Natural killer cell treated with Interleukin-12 subunit alpha and Interleukin-12 subunit beta and Interleukin-15 and Interleukin-18, amount 100 ng/mL, for 72 hours (primary cell): ENCODE measurements at places on chromosomes 3 and 15.

GRCh38 chr15:77533578-77534430 is 98.9 kb downstream of the LINGO1 start:
- no peak for DNase-seq

- DNase-seq = no peak
Measured at GRCh38 chr15:53693729-53694475, 65.6 kb downstream of the WDR72 start.

DNA sequence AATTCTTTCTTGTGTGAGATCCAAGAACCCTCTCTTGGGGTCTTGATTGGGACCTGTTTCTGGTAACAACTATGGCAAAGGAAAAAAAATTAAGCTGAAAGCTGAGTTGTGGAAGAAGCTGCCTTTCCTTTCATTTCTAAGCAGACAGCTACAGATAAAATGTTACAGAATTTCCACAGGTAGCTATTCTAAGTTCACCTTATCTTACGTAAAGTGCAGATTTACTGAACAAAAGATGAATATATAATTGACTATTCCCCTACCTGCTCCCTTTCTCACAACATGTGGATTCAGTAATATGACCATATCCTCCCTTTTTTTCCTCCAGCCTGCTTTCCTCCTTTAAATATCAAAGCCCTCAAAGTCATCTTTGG is 36.6 kb downstream of the CLEC3B start:
- no peak for DNase-seq

DNA sequence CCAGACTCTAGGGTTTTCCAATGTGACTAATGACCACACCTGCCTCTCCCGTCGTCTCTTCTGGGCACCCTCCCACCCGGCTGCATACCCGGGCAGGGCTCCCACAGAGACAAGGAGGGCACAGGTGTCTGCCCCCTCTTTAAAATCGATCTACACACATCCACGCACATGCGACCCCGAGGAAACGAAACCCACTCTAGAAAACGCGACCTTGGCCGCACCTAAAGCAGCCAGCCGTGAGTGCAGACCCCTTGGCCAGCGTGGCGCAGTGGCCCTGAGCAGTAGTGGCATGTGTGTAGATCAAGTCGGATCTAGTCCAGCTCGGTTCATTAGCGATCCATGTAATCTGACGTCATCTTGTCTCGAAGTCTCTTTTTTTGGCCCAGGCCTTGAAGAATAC is 151.8 kb downstream of the NSMCE3 start:
- DNase-seq = no peak

GRCh38 chr3:29335438-29335837 is 54.6 kb downstream of the RBMS3 start:
- DNase-seq = no peak

DNA sequence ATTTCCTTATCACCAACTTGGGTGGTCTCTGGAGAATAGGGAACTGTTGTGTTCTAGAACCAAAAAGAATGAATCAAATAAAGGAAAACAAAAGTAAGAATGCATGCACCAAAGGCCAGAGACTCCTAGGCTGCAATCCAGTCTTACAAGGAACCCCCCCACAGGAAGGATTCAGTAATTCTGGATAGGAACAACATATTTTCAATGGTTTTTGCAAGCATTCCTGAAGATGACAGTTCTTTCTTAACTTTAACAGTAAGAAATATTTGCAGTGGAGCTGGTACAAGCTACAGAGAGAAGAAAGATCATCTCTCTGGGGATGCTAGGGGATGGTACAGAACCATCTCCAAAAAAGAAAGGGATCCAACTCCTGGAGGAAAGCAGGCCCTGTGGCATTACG is 116.2 kb upstream of the CHRM5 start:
- no peak for DNase-seq

DNA sequence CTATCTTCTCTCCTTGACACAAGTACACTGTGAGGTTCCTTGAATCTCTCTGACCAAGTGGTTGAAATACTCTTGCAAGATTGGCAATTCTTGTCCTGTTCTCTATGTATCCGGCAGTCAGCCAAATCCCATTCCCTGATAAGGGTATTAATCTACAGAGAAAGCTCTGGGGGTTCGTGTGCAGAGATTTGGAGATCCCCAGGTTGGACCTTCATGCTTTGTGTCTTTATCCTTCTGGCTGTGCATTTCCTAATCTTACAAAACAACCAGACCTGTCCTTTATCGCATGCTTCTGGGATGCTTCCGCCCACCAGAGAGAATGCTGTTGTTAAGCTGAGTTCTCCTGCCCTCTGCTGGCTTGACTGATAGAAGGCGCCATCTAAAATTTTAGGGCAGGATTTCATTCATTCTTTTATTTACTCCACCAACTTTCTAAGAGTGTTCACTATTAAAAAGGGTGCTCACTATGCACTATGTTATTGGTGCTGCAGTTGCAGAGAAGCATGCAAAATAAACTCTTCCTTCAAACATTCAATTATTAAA is 8.6 kb upstream of the SST start:
- no peak for DNase-seq

- DNase-seq = no peak
Measured at GRCh38 chr3:137385922-137386321, 378.2 kb upstream of the SOX14 start.

- no peak for DNase-seq
Measured at GRCh38 chr15:69225355-69226022, 65.1 kb downstream of the GLCE start.

- DNase-seq = no peak
Measured at GRCh38 chr3:130748981-130749380, 2.4 kb upstream of the PIK3R4 start.

GRCh38 chr3:46442576-46443530 is 21.9 kb downstream of the LTF start:
- no peak for DNase-seq

- DNase-seq = no peak
Measured at GRCh38 chr3:151145713-151146070, 57.3 kb downstream of the GPR171 start.
